Activated T-cell treated with anti-CD3 and anti-CD28 coated beads for 48 hours (primary cell): ENCODE measurements at places on chromosomes 7 and 10.

DNA sequence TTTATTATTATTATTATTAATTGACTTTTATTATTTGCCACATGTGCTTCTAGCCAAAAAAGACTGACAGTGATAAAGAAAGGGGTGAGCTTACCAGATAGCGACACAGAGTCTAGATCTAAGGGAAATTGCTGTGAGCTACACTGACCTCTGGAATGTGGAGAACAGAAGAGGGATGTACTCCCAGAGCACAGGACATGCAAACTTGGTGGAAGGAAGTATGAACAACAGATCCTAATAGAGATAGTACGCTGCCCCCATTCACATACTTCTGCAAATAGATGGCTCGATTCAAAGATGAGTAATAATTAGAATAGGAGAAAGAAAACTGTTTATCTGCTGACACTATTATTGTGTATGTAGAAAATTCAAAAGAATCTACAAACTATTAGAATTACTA, 109.3 kb upstream of the HPS1 start:
- no peak for DNase-seq

GRCh38 chr7:112981966-112982365, 104.7 kb downstream of the GPR85 start:
- DNase-seq: no peak

GRCh38 chr7:28298870-28299518, 113.3 kb upstream of the CREB5 start:
- no peak for DNase-seq

- DNase-seq: peak; percentile 7
Observed at GRCh38 chr10:69901628-69902505, 100.2 kb downstream of the COL13A1 start.

DNA sequence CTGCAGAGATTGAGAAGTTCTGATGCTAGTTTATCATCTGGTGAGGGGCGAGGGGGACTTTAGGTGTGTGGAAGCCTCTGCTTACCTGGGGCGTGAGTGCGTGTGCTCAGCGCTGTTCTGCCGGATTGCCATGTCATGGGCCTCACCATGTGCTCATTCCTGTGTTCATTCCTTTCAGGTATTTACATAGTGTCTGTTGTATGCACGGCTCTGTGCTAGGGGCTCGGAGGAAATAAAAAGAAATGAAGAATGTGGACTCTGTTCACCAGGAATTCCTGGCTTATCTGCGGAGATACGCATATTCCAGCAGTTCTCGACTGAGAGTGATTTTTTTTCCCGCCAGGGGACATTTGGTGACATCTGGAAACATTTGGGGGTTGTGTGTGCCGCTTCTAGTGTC, 152.0 kb downstream of the CAMK1D start:
- DNase-seq: no peak

GRCh38 chr10:113625461-113626186, 38.2 kb downstream of the NRAP start:
- DNase-seq: no peak

DNA sequence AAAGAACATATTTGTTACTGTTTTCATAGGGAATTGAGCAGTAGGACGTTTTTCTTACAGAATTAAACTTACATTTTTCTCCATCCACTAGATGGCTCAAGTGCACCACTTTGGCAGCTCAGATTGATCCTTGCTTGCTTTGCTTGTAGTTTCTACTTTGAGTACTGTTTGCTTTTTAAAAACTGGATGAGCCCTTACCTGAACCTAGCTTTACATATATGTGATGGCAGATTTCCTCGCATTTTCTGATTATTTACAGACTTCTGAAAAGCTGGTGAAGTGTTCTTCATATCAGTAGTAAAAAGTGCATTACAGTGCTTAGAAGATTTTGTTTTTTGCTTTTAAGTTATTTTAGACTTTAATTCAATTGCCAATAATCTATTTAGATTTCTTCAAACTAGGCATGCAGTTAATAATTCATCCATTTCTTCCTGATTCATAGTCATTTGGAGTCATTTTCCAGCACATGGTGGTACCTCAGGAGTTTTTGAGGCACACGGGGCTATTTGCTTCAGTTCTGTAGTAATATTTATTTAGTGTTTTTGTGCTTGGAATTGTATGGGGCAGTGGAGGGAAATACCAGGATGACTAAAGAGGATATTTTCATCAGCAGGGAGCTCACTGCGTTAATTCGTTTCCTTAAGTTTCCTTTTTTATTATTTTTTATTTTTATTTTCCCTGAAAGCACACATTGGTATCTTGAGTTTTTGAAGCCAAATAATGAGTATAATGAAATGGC, 57.3 kb downstream of the MAPK8 start:
- no peak for DNase-seq
